ENCODE measurements at places on chromosomes 6 and 20.

GRCh38 chr6:129555206-129555832, 154.7 kb downstream of the ARHGAP18 start:
- no peak for ATAC-seq
- no peak overlapping the region for H3K27ac ChIP-seq
- no peak overlapping the region for H3K4me3 ChIP-seq
- H3K27me3 ChIP-seq: peaks cover 4% of the 10 kb centered on the region

- H3K27me3 ChIP-seq: no peaks in the 10 kb centered on the region
- H3K36me3 ChIP-seq: peaks cover 14% of the 10 kb centered on the region
- no peak overlapping the region for H3K27ac ChIP-seq
- H3K4me1 ChIP-seq: peaks cover 10% of the 10 kb centered on the region
Measured at GRCh38 chr6:322259-322930, 30.1 kb downstream of the DUSP22 start.

GRCh38 chr20:11676630-11677287, 240.9 kb upstream of the BTBD3 start:
- H3K4me1 ChIP-seq: no peaks in the 10 kb centered on the region
- no peak overlapping the region for H3K4me3 ChIP-seq
- no peak for ATAC-seq
- no peaks in the 10 kb centered on the region for H3K36me3 ChIP-seq

DNA sequence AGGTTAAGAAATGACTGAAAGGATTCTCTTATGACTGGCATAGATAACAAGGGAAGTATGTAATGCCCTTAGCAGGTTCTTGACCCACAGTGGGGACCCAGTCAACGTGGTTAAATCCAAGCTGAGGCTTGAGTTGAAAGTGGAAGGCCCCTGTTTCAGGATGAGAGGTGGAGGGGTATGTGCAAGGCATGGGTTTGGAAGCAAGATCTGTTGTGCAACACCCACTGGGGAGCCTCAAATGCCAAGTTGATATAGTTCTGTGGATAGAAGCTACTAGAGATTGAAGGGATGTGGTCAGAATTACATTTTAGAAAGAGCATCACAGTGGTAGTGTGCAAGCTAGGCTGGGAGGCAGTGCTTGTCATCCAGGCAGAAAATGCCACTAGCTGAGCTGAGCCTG, 5.1 kb downstream of the PABPC1L start:
- peaks cover 3% of the 10 kb centered on the region for H3K4me1 ChIP-seq
- no peaks in the 10 kb centered on the region for H3K27me3 ChIP-seq

DNA sequence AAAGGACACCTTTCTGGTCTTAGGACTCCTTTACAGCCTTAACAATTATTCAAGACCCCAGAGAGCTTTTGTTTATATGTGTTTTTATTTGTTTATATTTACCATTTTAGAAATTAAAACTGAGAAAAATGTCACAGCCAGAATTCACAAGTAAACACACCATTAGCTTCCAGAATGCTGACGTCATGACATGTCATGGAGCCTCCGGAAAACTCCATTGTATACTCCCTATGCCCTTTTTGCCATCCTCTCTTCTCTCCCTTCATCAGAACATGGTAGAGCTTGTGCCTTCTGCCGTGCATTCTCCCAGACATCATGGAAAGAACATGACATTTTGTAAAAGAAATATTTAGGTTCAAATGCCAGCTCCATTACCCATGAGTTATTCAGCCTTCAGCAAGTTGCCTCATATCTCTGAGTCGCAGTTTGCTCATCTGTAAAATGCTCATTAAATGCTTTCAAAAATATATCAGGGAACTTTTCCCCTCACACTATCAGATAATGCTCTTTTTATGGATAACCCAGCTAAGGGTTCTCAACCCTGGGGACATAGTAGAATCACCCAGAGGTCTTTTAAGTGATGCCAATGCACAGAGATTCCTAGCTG, 27.8 kb downstream of the TNFAIP3 start:
- no peaks in the 10 kb centered on the region for H3K36me3 ChIP-seq
- H3K27ac ChIP-seq: no peak overlapping the region
- H3K27me3 ChIP-seq: no peaks in the 10 kb centered on the region
- no peak for ATAC-seq
- H3K4me1 ChIP-seq: peaks cover 14% of the 10 kb centered on the region

DNA sequence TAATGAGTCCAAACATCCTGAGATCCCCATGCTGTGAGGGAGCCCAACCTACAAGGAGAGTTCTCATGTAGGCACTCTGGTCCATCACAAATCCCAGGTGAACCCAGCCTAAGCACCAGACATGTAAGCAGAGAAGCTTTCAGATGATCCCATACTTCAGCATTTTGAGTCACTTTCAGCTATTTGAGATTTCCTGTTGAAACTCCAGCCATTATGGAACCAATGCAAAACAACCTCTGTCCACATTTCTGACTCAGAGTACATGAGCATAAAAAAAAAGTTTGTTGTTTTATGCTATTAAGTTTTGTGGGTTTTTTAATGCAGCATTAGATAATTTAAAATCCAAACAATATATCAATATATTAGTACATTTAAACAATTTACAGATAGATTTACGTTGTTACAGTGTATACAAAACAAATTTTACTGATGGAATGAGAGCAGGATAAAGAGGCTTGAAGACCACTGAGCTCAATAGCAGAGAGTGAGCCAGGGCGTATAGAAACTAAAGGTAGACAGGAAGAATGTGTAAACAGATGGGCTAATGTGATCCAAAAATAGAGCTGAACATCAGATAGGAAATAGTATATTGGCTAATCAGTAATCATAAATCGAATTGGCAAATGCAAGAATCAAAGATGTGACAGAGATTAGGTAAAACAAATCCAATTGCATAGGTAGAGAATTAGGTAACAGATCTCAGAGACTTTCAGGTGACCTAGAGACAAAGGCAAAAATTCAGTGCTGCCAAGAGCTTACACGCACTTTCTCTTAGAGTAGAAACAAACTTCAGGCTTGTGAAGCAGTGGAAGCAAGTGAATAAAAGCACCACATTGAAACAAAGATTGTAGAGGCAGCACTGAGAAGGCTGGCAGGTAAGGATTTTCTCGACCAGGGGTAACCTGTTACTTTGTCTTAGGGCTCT, 36.2 kb upstream of the PLCB1 start:
- no peaks in the 10 kb centered on the region for H3K4me1 ChIP-seq
- ATAC-seq: no peak
- peaks cover 22% of the 10 kb centered on the region for H3K27me3 ChIP-seq
- no peak overlapping the region for H3K4me3 ChIP-seq
- H3K36me3 ChIP-seq: no peaks in the 10 kb centered on the region

GRCh38 chr6:99241905-99242534, 107.5 kb downstream of the FAXC start:
- no peaks in the 10 kb centered on the region for H3K4me1 ChIP-seq
- no peak overlapping the region for H3K27ac ChIP-seq
- no peak overlapping the region for H3K4me3 ChIP-seq
- no peaks in the 10 kb centered on the region for H3K36me3 ChIP-seq
- H3K27me3 ChIP-seq: peaks cover 8% of the 10 kb centered on the region

DNA sequence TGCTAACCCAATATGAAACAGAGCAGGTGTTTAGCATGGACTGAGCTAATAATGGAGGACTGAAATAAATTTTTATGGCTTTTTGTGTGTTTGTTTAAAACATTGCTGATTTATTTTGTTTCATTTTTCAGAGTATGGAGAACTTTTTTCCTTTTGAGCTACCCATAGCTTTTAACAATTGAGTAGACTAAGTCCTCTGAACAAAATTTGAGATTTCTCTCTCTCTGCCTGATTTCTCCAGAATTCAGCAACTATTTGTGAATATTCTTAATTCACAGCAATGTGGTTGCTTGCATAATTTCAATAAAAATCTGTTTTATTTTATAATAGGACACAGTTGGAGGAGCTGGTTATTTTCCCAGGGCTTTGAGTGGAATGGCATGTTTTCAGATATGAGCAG, 103.7 kb downstream of the TPBG start:
- ATAC-seq: no peak
- no peak overlapping the region for H3K4me3 ChIP-seq
- H3K27me3 ChIP-seq: no peaks in the 10 kb centered on the region
- H3K36me3 ChIP-seq: no peaks in the 10 kb centered on the region
- no peak overlapping the region for H3K27ac ChIP-seq

DNA sequence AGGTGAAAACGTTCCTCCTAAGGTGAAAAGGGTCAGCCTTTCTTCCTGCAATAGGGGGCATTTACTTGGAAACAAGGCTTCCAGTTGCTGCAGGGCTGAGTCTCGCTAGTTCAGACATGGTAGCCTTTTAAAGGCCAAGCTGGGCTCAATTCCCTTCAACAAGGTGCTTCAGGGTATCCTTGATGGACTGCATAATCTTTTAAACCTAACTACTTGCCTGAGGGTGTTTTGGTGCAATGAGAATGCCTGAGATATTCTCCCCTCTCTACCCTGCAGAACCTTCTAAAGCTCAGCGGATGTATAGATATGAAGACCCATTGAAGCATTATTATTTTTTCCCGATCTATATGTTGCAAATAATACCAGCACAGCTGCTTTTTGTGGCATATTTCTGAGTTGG, 416.1 kb downstream of the QKI start:
- no peak overlapping the region for H3K27ac ChIP-seq
- H3K27me3 ChIP-seq: peaks cover 5% of the 10 kb centered on the region
- no peak overlapping the region for H3K4me3 ChIP-seq
- H3K4me1 ChIP-seq: no peaks in the 10 kb centered on the region

DNA sequence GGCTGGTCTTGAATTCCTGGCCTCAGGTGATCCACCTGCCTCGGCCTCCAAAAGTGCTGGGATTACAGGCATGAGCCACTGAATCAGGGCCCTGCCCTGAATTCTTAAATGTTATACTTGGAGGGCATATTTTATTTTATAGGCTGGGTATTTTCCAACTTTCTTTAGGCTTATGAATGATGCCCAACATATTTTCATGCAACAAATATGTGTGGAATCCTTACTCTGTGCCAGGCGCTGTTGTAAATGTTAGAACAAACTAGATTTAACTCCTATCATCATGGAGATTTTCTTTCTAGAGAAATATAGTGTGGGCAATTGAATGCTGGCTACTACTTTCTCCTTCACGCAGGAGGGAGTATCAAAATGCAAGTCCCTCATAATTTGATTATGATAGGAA, 71.2 kb downstream of the SAMD5 start:
- H3K36me3 ChIP-seq: no peaks in the 10 kb centered on the region
- no peak overlapping the region for H3K27ac ChIP-seq
- H3K4me1 ChIP-seq: no peaks in the 10 kb centered on the region
- peaks cover 18% of the 10 kb centered on the region for H3K27me3 ChIP-seq

- H3K27ac ChIP-seq: no peak overlapping the region
- no peaks in the 10 kb centered on the region for H3K27me3 ChIP-seq
- ATAC-seq: no peak
Measured at GRCh38 chr6:56318851-56319250, 71.5 kb upstream of the COL21A1 start.

DNA sequence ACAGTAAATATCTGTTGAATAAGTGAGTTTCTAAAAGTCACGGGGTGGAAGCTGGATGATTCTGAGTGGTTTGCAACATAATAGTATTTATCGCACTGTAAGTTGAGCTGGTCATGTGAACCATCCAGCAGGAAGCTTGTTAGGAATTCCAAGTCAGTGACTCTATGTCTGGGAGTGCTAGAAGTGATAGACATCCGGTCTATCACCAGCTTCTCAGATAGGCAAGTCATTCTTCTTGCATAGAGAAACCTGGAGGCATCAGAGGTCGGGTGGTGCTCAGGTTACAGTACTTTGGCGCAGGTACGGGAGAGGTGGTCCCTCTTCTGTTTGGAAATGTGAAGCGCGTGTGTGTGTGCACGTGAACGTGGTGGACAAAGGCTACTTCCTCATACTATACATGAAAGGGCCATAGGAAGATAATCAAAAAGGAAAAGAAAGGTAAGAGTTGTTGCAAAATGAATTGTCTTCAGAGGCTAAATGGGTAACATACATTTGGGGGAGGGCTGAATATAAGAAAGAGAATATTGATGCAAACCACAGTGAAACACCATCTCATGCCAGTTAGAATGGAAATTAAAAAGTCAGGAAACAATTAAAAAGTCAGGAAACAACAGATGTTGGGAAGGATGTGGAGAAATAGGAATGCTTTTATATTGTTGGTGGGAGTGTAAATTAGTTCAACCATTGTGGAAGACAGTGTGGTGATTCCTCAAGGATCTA, 299.3 kb upstream of the ZFP64 start:
- peaks cover 6% of the 10 kb centered on the region for H3K4me1 ChIP-seq
- no peaks in the 10 kb centered on the region for H3K36me3 ChIP-seq
- no peak overlapping the region for H3K4me3 ChIP-seq
- H3K27ac ChIP-seq: no peak overlapping the region

- H3K4me1 ChIP-seq: no peaks in the 10 kb centered on the region
- H3K36me3 ChIP-seq: no peaks in the 10 kb centered on the region
- no peak overlapping the region for H3K27ac ChIP-seq
- H3K27me3 ChIP-seq: no peaks in the 10 kb centered on the region
- H3K4me3 ChIP-seq: no peak overlapping the region
- no peak for ATAC-seq
Measured at GRCh38 chr20:8946036-8946940, 122.6 kb upstream of the PLCB4 start.

GRCh38 chr6:149218471-149218870, 99.0 kb upstream of the TAB2 start:
- H3K36me3 ChIP-seq: peaks cover 5% of the 10 kb centered on the region
- H3K27me3 ChIP-seq: no peaks in the 10 kb centered on the region
- H3K4me3 ChIP-seq: peak overlapping the region; percentile 43

DNA sequence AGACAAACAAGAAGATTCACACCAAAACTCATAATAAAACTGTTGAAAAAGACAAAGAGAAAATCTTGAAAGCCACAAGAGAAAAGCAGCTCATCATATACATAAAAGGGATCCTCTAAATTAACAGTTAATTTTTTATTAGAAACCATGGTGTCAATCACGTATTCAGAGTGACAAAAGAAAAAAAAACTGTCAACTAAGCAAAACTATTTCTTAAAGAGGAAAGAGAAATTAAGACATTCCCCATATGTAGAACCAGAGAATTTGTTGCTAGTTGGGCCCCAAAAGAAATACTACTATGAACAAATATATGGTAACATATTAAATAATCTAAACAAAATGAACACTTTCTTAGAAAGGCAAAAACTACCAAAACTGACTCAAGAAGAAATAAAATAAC, 74.3 kb upstream of the TENT5A start:
- no peaks in the 10 kb centered on the region for H3K4me1 ChIP-seq
- no peak for ATAC-seq
- H3K27me3 ChIP-seq: no peaks in the 10 kb centered on the region
- no peaks in the 10 kb centered on the region for H3K36me3 ChIP-seq
- H3K27ac ChIP-seq: no peak overlapping the region
- H3K4me3 ChIP-seq: no peak overlapping the region
